ENCODE measurements at places on chromosomes 13 and 19. TPM values are rescaled to one million over a fixed set of nuclear protein-coding genes. Genes with fewer than 3 reads are reported as not detected.

DNA sequence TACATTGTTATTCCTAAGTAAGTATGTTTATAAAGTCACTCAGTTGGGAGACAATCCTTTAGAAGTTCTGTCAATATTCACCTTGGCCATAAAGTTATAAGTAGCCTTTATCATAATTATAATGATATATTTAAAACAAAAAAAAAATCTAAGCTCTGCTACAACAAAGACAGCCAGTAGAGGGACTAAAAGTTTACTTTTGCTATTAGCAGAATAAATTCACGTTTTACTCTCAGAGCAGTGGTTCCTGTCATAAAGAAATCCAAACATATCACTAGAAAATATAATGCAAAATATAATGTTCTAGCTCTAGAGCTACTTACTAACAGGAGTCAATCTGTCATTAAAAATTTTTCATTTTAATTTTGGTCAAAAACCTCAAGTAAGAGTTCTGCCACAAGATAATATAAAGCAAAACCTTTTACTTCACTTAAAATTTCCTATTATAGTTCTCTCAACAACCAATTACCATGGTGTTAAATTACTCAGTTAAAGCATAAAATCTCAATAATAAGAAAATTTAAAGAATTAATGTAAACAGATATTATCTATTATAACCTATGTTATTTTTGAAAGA is 17.7 kb downstream of the INTS6 start:
- DNase-seq = peak; percentile 25

DNA sequence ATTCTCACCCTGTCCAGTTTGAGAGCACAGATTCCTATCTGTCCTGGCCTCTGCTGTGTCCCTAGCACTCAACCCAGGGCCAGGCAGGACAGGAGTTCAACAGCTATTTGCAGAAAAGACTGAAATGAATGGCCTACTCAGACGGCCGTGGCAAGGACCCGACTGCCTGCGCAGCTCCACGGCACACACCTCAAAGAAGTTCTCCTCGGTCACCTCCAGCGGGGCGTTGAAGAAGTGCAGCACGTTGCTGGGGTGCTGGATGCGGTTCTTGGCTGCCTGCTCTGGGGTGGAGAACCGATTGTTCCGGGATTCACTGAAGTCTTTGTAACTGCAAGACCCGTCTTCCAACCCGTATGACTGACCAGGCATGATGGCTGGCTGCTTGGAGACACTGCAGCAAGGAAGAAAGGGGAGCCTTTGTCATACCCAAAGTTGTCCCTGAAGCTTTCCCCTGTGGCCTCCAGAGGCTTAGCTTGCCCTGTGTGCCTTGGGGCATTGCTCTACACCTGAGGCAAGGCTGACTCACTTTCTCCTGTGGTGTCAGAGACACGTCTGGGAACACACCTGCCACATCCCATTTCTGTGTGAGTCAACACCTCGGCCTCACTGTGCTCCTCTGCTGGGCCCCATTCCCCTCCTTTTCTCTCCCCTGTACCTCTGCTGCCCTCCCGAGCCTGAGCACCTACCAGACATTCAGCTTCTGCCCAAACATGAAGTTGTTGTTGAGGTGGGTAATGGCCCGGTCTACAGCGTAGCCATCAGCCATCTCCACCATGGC is 6.8 kb upstream of the ECH1 start:
- DNase-seq = peak; percentile 95

- DNase-seq = no peak
Measured at GRCh38 chr13:42575938-42576337, 2.0 kb downstream of the TNFSF11 start.

- DNase-seq = no peak
Measured at GRCh38 chr13:46289260-46289955, 77.7 kb downstream of the LRRC63 start.

DNA sequence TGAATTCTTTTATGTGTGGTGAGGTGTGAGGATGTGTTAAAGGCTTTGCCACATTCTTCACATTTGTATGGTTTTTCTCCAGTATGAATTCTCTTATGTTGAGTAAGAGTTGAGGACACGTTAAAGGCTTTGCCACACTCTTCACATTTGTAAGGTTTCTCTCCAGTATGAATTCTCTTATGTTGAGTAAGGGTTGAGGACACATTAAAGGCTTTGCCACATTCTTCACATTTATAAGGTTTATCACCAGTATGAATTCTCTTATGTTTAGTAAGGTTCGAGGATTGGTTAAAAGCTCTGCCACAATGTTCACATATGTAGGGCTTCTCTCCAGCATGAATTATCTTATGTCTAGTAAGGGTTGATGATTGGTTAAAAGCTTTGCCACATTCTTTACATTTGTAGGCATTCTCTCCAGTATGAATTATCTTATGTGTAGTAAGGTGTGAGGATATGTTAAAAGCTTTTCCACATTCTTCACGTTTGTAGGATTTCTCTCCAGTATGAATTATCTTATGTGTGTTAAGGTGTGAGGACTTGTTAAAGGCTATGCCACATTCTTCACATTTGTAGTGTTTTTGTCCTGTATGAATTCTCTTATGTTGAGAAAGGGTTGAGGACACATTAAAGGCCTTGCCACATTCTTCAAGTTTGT is 27.1 kb downstream of the ZNF724 start:
- no peak for DNase-seq

DNA sequence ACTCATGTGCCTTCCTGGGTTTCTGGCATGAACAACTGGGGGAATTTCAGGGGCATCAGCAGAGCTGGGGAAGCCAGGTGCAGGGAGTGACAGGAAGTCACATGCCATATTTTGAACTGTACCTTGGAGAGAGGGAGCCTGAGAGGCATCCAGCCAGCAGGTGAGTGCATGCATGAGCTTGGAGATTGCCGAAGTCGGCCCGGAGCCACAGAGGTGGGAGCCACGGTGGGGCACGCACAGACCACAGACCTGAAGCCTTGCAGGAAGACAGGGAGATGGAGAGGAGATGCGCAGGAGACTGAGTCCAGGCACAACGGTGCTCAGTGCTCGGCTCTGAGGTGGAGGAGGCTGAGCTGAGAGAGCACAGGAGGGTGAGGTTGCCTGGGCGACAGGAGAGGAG is 55.1 kb downstream of the CDADC1 start:
- no peak for DNase-seq

The MCF2L gene
- total RNA-seq = under 0.01 TPM

All from bronchial epithelial cell (primary cell).